ENCODE measurements at places on chromosomes 1 and 21. TPM values are rescaled to one million over a fixed set of nuclear protein-coding genes. Genes with fewer than 3 reads are reported as not detected.

DNA sequence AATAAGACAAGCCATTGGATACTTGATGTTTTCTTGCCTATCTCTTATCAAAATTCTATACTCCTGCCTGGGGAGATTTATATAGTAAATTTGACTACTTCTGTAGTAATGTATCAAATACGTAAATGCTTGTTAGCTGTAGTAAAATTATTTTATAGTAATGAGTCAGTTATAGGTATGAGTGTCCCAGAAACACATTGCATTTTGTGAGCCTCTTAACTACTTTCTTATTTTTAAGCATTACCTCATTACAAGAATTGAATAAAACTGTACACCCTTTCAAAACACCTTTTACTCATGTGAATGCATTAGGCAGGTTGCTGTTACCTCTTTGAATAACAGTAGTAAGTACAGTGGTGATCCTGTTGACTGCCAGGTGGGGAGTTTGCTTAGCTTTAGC lies 28.4 kb downstream of the PRRC2C start:
- no peaks in the 10 kb centered on the region for H3K36me3 ChIP-seq
- no peak overlapping the region for H3K4me3 ChIP-seq
- peak overlapping the region; percentile 73 for H3K27ac ChIP-seq

- H3K27me3 ChIP-seq = peaks cover 4% of the 10 kb centered on the region
- no peaks in the 10 kb centered on the region for H3K36me3 ChIP-seq
Observed at GRCh38 chr1:90534116-90534515, 183.0 kb downstream of the BARHL2 start.

- H3K27me3 ChIP-seq = peaks cover 18% of the 10 kb centered on the region
- ATAC-seq = peak; percentile 72
- no peak overlapping the region for H3K4me3 ChIP-seq
- H3K36me3 ChIP-seq = no peaks in the 10 kb centered on the region
- no peaks in the 10 kb centered on the region for H3K4me1 ChIP-seq
- H3K27ac ChIP-seq = no peak overlapping the region
Observed at GRCh38 chr1:31587720-31588423, 11.6 kb downstream of the TINAGL1 start.

- no peaks in the 10 kb centered on the region for H3K27me3 ChIP-seq
- no peak overlapping the region for H3K27ac ChIP-seq
- peaks cover 13% of the 10 kb centered on the region for H3K4me1 ChIP-seq
- no peak overlapping the region for H3K4me3 ChIP-seq
Observed at GRCh38 chr1:54490361-54491248, 57.4 kb upstream of the ACOT11 start.

- peak overlapping the region; percentile 75 for H3K4me3 ChIP-seq
- ATAC-seq = peak; percentile 13
- H3K4me1 ChIP-seq = peaks cover 41% of the 10 kb centered on the region
Observed at GRCh38 chr1:21280011-21280471, 10.2 kb downstream of the ECE1 start.

DNA sequence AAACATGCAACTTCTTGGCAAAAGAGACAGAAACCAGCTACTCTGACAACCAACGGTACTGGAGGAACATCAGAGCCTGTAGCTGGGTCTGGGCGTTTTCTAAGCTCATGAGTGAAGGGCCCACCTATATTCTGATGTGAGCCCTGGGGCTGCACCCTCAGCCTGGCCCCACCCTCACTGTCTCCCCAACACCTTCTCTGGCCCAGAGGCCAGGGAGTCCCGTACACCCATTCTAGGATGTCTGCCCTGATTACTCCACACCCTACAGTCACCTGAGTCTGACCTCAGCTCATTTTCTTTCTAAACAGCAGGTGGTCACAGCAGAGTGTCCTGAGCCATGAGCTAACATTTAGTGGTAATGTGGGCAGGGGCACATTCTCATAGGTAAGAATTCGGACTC lies 439.2 kb downstream of the MATN1 start:
- no peak overlapping the region for H3K27ac ChIP-seq
- H3K4me1 ChIP-seq = peaks cover 12% of the 10 kb centered on the region
- no peak overlapping the region for H3K4me3 ChIP-seq
- H3K36me3 ChIP-seq = no peaks in the 10 kb centered on the region
- ATAC-seq = no peak

- peaks cover 11% of the 10 kb centered on the region for H3K4me1 ChIP-seq
- H3K36me3 ChIP-seq = peaks cover 9% of the 10 kb centered on the region
- H3K4me3 ChIP-seq = peak overlapping the region; percentile 22
- H3K27ac ChIP-seq = no peak overlapping the region
- no peak for ATAC-seq
Observed at GRCh38 chr1:10031461-10031860, 1.3 kb upstream of the UBE4B start.

Gene CFAP45
- total RNA-seq = 3.6 TPM

All from activated T-helper 17 cell treated with anti-CD3 and anti-CD28 coated beads, Interleukin-2, amount 50 U/mL, for 72 hours (primary cell).